ENCODE measurements at places on chromosomes 4 and X. TPM values are rescaled to one million over a fixed set of nuclear protein-coding genes. Genes with fewer than 3 reads are reported as not detected.

NDNF gene
- 1.3 TPM for total RNA-seq

DSPP gene
- not detected for total RNA-seq

FMR1NB gene
- not detected for total RNA-seq

HTN3 gene
- total RNA-seq, result not detected

TRMT44 gene
- total RNA-seq, result 23.3 TPM

AFF2 gene
- total RNA-seq, result 12.2 TPM

DNA sequence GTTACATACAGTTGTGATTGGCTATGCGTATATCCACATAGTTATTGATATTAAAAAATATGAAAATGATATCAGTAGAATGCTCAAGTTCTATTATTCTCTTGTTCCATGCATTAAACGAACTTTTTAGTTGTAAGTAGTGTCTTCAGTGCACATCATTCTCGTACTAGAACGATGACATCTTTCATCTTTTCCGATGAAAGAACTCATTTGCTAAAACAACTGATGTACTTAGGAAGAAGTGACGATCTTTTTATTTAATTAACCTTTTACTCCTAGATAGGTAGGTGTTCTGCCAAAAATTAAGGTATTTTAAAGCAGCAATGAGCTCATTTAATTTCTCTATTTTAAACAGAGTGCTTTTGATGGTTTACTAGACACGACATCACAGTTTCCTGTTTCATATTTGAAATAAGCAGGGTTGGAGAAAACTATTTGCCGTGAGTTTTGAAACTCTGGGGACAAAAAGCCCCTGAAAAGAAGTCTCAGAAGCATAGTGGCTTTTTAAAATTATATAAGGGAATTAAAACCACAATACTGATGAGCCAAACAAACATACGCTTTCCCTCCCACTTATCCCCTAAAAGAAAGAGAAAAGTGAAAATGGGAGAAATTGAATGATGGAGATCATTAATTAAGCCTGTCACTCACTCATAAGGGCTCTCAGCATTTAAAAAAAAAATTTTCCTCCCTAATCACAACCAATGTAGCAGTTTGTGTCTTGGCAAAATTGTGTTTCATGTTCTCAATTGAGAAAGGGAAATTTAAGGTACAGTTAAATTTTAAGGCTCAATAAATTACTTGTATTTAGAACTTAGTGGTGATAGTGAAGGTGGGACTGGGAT lies 25.6 kb downstream of the SPRY1 start:
- no peak for DNase-seq

DNA sequence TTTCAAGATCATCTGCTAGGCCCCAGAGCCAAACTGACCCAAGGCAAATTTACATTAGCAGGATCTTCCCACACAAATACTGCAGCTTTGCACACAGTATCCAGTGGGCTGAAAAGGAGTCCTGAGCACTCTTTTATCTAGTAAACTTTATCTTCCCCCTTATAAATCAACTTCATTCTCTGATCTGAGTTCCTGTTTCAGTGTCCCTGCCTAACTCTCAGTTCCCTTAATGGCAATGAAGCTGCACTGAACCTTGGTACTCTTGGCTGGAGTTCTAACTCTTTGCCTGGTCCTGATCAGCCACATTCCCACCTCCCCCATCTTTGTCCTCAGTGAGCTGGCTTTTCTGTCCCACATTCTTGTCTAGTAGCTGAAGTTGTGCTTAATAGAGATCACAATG lies 37.4 kb downstream of the EDA2R start:
- no peak for DNase-seq

GRCh38 chrX:3485727-3486126 lies 139.3 kb upstream of the MXRA5 start:
- DNase-seq, result no peak

DNA sequence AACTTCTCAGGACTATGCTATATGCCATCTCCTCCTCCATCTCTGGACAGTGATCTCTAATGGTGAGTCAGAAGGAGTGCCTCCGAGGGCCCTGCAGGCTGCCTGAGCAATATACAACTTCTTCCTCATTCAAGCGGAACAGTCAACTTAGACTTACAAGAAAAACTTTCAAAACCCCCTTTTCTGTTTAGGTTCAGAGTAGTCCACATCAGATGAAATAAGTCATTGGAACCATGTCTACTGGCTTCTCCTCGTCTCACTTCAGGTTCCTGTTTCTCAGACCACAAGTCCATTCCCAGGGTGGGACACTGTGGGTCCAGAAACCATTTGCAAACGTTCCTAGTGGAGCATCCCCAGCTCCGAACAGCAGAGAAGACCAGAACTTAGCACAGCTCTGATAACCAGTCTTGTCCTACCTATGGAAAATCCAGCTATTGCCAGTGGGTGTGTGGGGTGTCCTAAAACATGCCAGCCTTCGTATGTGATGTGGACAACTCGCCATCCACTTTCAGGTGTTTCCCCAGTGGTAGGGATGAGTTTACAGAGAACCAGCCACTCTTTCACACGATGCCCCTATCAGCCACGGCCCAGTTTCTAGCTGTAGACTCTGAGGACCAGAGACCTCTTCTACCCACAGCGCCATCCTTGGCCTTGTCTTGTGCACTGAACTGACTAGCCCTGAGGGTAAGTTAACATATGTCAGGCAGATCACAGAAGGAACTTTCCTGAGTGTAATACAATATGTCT lies 32.7 kb upstream of the NKRF start:
- no peak for DNase-seq

DNA sequence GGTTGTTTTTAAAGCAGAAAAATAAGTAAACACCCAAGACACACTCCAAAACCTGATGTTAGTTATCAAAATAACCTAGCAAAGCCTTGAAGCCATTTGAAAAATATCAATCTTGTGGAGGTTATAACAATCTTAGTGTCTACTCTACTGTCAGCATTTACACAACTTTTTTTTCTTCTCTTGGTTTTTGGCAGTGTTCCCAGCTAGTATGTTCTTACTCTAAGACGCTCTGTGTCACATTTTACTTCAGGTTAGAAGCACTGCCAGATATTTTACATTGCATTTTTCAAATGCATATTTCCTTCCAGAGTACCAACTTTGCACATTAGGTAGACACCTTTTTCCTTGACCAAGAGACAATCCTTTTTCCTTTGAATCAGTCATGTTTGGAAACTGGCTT lies 114.0 kb upstream of the INPP4B start:
- no peak for DNase-seq

GRCh38 chr4:112931001-112931400 lies 118.5 kb upstream of the ANK2 start:
- no peak for DNase-seq

DNA sequence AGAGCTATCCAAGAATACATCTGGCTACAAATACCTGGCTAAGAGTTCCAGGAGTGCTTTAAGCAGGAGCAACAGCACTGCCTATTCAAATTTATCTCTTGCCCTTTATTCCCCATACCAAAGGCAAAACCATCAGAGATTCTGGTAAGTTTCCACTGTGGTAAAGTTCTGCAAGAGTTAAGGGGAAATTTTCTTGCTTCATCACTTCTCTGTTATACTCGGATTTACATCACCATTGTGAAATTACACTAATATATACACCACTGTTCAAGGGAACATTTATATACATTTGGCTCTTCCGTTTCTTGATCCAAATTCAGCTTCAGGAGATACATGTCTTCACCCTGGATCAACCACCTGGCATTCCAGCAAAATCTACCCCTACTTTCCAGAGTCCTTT lies 70.8 kb upstream of the PTPN13 start:
- no peak for DNase-seq

DNA sequence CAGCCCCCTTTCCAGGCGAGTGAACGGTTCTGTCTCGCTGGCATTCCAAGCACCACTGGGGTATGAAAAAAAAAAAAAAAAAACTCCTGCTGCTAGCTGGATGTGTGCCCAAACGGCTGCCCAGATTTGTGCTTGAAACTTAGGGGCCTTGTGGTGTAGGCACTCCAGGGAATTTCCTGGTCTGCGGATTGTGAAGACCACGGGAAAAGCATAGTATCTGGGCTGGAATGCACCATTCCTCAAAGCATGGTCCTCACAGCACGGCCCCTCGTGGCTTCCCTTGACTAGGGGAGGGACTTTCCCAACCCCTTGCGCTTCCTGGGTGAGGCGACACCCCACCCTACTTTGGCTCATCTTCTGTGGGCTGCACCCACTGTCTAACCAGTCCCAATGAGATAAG lies 516.8 kb upstream of the FAM241A start:
- no peak for DNase-seq

DNA sequence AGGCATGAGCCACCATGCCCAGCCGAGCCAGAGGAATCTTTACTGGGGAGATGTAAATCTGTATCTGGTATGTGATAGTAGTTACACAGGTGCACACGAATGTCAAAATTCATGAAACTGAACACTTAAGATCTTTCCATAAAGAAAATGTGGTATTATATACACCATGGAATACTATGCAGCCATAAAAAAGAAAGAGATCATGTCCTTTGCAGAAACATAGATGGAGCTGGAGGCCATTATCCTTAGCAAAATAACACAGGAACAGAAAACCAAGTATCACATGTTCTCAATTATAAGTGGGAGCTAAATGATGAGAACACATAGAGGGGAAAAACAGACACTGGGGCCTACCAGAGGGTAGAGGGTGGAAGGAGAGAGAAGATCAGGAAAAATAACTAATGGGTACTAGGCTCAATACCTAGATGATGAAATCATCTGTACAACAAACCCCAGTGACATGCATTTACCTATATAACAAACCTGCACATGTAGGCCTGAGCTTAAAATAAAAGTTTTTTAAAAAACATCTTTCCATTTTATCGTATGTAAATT lies 7.8 kb downstream of the TMEM156 start:
- no peak for DNase-seq

DNA sequence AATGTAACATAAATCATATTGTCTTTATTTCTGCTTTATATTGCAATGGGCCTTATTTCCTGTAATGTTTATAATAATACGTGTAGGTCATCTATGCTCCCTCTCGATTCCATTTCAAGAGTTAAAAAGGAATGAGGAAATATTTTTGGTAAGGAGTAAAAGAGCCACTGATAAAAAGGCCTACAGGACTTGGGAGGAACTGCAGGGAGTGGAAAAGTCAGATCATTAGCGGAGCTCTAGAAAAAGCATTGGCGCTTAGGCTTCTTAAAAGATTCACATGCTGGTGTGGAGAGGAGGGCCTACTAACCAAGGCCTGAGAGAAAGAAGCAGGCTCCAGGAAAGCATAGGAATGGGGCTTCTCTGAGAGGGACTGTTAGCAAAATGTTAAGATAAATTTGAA lies 82.9 kb upstream of the PNPLA4 start:
- no peak for DNase-seq

- DNase-seq, result no peak
Observed at GRCh38 chr4:114879916-114880669, 233.3 kb downstream of the NDST4 start.

GRCh38 chrX:42472727-42473126 lies 305.2 kb downstream of the PPP1R2C start:
- no peak for DNase-seq

- DNase-seq, result no peak
Observed at GRCh38 chrX:34632384-34632783, 24.7 kb downstream of the TMEM47 start.

- no peak for DNase-seq
Observed at GRCh38 chr4:56570041-56570440, 64.5 kb downstream of the ARL9 start.

DNA sequence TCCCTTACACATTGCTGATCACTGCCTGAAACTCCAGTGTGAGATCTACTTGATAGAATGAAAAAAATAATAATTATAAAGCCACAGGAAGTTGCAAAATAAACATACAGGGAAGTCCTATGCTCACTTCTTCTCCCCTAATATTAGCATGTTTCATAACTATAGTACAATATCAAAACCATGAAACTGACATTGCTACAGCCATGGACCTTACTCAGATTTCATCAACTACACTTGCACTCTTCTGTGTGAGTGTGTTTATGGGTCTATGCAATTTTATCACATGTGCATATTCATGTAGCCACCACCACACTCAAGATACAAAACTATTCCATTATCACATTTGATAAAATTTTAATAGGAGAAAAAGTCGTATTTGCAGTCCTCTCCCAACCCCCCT lies 57.3 kb downstream of the SPINK2 start:
- no peak for DNase-seq

DNA sequence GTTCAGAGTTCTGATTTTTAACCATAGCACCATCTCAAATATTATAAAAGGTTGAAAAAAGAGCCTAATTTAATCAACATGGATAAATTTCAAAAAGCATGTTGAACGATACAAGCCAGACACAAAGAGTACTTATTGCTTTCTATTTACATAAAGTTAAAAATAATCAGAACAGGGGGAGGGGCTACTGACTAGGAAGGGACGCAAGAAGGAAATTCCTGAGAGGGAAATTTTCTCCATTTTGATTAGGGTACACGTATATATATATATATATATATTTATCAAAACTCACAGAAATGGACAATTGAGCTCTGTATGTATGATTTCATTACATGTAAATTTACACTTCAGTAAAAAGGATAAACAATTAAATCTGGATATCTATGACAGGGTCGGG lies 482 bp upstream of the MBTPS2 start:
- no peak for DNase-seq

- no peak for DNase-seq
Observed at GRCh38 chrX:125378770-125379169, 59.1 kb downstream of the TEX13C start.

- DNase-seq, result no peak
Observed at GRCh38 chrX:130830599-130831346, 72.2 kb downstream of the ENOX2 start.

GRCh38 chrX:37830371-37830770 lies 17.0 kb downstream of the DYNLT3 start:
- DNase-seq, result no peak

GRCh38 chrX:64975491-64975890 lies 759 bp downstream of the ZC4H2 start:
- peak; percentile 72 for DNase-seq

DNA sequence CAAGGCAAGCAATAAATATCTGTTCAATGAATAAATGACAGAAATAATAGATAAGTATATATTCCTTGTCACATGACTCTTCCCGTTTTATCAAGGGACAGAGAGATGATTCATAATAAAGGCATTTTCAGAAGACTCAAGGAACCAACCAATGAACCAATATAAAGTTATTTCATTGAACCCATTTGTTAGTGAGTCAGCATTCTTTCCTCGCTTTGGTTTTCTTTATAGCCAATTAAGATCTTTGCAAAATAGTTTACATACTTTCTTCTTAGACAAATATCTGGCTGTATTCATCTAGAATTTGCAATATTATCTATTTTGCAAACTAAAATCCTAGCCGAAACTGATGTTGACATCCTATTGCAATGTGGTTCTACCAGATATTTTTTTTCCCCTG lies 269.4 kb downstream of the IL15 start:
- no peak for DNase-seq

DNA sequence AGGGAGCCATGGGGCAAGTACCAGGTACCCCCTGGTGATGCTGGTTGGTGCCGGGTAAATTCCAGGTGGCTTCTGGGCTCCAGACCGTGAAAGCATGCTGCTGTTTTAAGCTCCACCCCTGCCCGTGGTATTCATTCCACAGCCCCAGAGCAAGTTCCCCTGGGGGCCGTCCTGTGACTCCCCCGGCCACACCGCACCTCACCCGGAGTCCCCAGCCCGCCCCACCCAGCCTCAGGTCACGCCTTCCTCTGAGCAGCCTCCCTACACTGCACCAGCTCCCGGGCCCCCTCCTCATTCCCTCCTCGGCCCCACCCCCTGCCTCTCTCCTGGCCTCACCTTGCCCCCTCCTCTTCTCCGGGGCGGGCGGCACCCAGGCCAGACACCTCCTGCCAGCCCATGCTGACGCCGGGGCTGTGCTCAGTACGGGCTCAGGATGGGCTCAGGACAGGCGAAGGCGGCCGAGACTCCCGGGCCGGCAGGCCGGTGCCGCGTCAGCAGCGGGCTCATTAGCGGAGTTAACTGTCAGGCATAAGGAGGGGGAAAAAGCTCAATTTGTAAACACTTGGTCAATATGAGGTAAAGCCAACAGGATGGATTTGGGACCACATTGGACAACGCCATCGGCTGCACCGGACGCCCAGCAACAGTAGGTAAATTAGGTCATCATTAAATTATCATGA lies 127.4 kb downstream of the FAM53A start:
- no peak for DNase-seq
